ENCODE measurements at places on chromosomes 13 and 19. TPM values are rescaled to one million over a fixed set of nuclear protein-coding genes. Genes with fewer than 3 reads are reported as not detected.

DNA sequence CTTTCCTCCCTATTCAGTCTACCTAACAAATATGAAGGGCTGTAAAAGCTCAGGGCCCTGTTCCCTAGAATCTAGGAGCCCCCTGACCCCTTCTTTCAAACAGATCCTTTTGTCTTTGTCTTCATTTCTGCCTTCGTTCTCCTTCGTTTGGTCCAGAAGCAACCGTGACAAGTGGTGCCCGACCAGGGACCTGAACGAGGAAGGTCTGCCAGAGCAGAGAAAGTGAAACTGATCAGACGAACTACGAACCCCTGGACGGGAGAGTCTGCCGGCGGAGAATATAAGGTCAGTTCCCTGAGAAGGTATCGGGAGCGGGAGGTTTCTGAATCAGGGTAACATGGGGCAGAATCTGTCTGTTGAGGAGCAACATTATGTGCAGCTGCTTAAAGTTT is 751 bp downstream of the ERVK3-1 start:
- DNase-seq, result no peak

- peak; percentile 90 for DNase-seq
These were observed 18.7 kb downstream of the ACTN4 start for GRCh38 chr19:38665950-38666662.

GRCh38 chr13:109204657-109205056 is 575.2 kb downstream of the MYO16 start:
- DNase-seq, result no peak

SOX1 gene
- not detected for total RNA-seq

DNA sequence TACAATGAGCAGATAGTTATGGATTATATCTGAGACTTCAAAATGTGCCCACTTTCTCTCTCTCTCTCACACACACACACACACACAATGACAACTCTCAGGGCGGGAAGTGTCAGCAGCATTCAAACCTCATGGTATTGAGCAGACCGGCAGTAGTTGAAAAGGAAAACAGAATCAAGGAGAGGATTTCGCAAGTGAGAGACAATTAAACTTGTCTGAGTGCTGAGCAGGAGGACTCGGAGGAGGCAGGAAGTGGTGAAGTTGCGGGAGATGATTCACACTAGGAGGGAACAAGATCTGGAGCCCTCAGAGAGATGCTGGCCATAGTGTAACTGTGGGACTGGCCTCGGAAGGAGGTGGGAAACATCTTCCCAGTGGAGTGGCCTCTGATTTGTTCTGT is 353.1 kb downstream of the EFNB2 start:
- no peak for DNase-seq

- no peak for DNase-seq
These were observed 579.5 kb downstream of the DCT start for GRCh38 chr13:93899981-93900380.

- no peak for DNase-seq
These were observed 264.2 kb upstream of the EDNRB start for GRCh38 chr13:78182813-78183212.

GRCh38 chr13:32905063-32905863 is 111.0 kb upstream of the KL start:
- DNase-seq, result no peak

DNA sequence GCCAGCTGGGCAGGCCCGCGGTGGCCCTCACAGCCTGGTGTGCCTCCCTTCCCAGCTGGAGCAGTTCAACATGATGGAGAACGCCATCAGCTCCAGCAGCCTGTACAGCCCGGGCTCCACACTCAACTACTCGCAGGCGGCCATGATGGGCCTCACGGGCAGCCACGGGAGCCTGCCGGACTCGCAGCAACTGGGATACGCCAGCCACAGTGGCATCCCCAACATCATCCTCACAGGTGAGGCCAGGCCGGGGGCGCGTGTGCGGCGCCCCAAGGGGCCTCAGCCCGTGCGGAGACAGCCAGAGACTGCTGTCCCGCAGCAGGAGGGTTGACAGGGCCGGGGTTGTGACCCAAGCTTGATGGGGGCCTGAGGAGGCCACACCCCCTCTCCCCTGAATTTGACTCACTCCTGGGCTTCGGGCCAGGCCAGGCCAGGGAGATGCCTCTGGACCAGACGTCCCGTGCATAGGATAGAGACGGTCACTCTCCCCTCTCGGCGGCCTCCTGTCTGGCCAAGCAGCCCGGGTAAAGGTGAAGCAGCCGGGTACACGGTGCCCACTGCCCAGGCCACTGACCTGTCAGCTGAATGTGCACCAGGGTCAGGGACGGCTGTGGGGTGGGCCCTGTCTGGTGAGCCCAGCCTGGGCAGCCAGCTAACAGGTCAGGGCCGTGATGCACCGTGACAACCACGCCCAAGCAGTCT is 15.4 kb downstream of the COMP start:
- no peak for DNase-seq

- DNase-seq, result no peak
These were observed 1013.4 kb downstream of the PCDH9 start for GRCh38 chr13:66216728-66217127.

GRCh38 chr13:50107205-50107604 is 92.0 kb downstream of the KCNRG start:
- no peak for DNase-seq

SERPINE3 gene
- total RNA-seq, result not detected

LILRB3 gene
- not detected for total RNA-seq

- DNase-seq, result peak; percentile 68
These were observed 195.5 kb downstream of the RGCC start for GRCh38 chr13:41652735-41653361.

NAPSA gene
- total RNA-seq, result under 0.01 TPM

ZNF813 gene
- 3.0 TPM for total RNA-seq

- no peak for DNase-seq
These were observed 599.5 kb upstream of the PCDH9 start for GRCh38 chr13:67829641-67830040.

ECSIT gene
- total RNA-seq, result 34.9 TPM

GARIN5A gene
- not detected for total RNA-seq

GRCh38 chr13:20521364-20522115 is 4.1 kb downstream of the CRYL1 start:
- DNase-seq, result no peak

DNA sequence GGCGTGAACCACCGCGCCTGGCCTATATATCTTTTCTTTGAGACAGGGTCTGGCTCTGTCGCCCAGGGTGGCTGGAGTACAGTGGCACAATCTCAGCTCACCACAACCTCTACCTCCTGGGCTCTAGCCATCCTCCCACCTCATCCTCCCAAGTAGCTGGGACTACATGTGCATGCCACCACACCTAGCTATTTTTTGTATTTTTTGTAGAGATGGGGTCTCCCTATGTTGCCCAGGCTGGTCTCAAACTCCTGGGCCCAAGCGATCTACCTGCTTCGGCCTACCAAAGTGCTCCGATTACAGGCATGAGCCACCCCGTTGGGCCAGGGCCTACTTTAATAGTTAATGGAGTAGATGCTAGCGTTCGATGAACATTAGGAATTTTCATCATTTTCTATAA is 3.4 kb downstream of the TNPO2 start:
- no peak for DNase-seq

DNA sequence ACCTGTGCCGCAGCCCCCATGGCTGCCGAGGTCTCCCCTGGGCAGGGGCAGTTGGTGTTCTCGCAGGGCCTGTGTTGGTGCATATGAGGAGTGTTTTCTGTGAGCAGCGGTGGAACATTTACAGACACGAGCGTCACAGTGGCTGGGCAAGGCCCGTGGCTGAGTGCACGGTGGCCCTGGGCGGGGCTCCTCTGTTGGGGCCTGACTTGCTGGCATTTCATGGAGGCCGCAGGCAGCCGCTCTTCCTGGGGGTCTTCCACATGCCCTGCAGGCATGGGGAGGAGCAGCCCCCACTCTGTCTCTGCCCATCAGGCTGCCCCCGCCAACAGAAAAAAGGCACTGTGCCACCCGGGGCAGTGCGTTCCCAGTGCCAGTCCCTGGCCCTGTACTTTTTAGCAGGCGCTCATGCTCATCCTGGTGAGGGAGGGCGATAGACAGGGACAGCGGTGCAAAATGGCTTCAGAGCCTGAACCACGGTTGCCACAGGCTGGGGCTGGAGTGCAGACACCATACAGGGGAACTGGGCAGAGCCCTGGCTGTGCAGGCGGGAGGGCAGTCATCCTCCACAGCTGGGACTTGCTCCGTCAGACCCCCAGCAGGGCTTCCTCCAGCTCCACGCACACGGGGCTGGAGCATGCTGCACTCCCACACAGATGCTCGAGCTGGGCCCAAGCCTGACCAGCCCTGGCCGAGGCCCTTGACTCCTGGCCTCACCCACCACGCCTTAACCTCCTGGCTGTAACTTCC is 23.5 kb downstream of the TFDP1 start:
- DNase-seq, result no peak

VSTM2B gene
- not detected for total RNA-seq

GRCh38 chr13:72463561-72463960 is 263.9 kb downstream of the MZT1 start:
- no peak for DNase-seq
